ENCODE measurements at places on chromosomes 6 and 20.

DNA sequence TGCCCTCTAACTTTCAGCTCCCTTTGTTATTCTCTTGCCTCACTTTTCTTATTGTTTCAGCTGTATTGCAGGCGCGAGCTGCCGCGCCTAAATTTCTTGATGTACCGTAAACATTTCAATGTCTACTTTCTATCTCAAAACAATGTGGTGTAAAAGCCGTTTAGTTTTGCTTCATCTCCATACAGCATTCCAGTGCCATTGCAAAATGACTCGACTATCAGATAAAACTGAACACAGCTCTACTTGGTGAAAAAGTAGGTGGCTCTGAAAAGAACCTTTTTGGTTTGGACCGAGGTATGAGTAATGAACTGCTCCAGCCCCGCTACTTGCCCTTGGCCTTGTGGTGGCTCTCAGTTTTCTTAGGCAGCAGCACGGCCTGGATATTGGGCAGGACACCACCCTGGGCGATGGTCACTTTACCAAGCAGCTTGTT lies 74.6 kb downstream of the OR2B2 start:
- DNase-seq, result no peak

GRCh38 chr20:10313701-10314100 lies 95.1 kb downstream of the SNAP25 start:
- DNase-seq, result peak; percentile 77

GRCh38 chr20:39661833-39662232 lies 699.7 kb downstream of the DHX35 start:
- no peak for DNase-seq

DNA sequence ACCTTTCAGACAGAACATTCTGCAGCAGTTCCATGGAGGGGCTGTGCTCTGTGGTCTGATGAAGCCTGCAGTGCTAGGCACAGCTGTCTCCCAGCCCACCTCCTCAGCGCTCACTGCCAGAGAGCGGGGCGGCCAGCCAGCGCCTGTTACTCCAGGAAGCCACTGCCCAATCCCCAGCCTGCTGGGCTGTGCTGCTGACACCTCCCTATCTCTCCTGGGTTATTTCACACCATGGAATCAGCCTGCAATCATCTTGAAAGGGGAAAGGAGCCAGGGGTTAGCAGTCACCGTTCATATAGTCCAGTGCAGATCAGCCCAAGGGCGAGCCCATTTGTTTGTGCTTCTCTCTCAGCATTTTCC lies 46.3 kb upstream of the NHSL1 start:
- peak; percentile 78 for DNase-seq

- no peak for DNase-seq
Observed at GRCh38 chr6:157376706-157377230, 4.2 kb upstream of the ZDHHC14 start.

DNA sequence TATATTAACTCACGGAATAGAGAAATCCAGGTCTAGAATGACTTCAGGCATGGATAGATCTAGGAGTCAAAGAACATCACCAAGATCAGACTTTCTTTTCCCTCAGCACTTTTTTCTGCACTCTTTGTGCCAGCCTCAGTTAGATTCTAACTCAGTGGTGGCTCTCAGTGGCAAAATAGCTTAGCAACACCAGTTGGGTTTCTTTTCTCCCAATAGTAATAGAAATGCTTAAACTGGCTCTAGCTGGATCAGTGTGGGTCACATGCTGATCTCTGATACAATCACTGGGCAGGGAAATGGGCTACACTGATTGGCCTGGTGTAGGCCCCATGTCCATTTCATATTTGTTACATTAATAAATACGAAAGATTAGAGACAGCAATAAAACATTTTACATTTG lies 44.2 kb upstream of the ARFGEF2 start:
- DNase-seq, result no peak

DNA sequence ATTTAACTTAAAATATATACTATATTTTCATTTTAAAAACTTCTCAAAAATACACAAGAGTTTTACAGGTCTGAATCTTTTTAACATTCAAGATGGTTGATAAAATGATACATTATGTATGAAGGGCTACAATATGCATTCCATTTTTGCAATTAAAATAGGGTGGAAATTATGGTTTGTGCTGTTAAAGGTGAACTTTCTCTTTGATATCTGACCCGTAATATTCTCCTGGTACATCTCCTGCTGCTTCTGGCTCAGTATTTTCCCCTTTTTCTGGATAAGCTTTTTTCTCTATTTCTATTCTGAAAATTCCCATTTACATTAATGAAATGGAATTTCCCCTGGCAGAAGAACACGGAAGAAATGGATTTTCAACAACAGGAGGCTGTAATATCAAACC lies 27.4 kb upstream of the LCA5 start:
- DNase-seq, result no peak

DNA sequence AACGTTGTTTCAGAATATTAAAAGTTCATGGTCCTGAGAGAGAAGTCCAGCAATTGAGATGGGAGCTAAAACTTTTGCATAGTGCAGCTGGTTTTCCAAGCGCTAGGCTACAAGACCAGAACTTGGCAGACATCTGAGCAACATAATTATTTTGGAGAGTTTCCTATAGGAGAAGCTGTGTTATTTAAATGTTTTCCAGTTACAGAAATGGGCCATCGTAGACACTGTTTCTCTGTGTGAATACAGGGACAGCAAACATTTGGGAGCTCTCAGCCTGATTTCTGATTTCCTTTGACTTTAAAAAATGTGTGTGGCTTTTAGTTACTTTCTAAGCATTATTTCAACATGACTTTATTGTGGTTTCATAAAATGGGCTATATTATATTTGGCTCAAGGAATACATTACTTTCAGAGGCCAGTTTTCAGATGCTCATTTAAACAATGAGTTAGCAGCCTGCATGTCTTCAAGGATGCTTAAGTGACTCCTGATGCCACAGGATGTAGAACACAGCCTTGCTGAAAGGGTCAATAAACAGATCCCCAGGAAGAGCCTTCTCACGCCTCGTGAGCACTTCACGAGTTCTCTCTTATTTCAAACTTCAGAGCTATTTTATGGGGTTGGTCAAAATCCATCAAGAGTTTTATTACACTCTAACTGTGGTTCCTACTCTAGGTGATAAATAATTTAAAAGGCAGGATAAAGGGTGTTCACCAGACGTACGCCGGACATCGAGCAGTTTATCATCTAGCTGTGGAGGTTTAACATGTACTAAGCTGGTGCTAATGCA lies 193.8 kb downstream of the SMOC2 start:
- no peak for DNase-seq

- DNase-seq, result no peak
Observed at GRCh38 chr6:6688951-6689350, 100.4 kb downstream of the LY86 start.

DNA sequence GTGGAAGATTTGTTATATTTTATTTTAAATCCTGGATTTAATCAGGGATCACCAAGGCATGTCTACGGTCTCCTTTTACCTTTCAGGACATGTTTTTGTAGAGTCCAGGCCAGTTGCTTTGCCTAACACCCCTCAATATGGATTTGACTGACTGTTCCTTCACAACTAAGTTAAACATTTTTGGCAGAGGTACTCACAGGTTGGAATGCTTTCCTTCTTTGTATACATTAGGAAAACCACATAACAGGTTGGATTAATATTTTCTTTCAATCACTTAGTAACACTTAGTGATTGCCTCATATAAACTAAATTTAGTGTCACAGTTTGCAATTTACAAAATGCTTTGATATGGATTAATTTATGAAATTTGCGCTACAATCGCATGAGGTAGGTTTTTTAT lies 64.5 kb downstream of the IPCEF1 start:
- DNase-seq, result no peak

GRCh38 chr6:1110164-1110563 lies 201.7 kb upstream of the FOXQ1 start:
- DNase-seq, result no peak

All from neural progenitor cell (in vitro differentiated cells).